ENCODE measurements at places on chromosomes 3 and 15.

- no peak for DNase-seq
Measured at GRCh38 chr3:179473565-179473964, 22.3 kb upstream of the GNB4 start.

GRCh38 chr3:134857356-134857755, 62.3 kb downstream of the EPHB1 start:
- DNase-seq = no peak

- DNase-seq = no peak
Measured at GRCh38 chr3:117281371-117281770, 571.8 kb downstream of the TUSC7 start.

DNA sequence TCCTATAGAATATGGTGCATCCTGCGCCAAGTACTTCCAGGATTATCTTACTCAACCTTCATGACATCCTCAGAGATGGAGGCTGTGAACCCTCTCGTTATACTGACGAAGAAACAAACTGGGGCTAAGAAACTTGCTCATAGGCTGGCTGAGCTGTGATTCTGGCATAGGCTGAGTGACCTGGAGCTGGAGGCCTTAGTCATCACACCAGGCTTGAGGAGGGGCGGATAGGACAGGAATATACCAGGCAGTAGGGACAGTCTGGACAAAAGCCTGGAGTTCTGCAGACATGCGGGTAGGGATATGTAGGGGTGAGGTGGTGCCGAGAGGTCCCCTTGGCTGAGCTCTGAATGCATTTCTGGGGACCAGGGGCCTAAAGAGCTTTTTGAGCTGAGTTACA, 18.1 kb downstream of the HEMK1 start:
- DNase-seq = no peak

- peak; percentile 96 for DNase-seq
Measured at GRCh38 chr15:74396445-74397238, 29.2 kb upstream of the CYP11A1 start.

- no peak for DNase-seq
Measured at GRCh38 chr3:120407508-120408287, 43.1 kb downstream of the FSTL1 start.

- DNase-seq = no peak
Measured at GRCh38 chr3:10753964-10754363, 62.1 kb upstream of the SLC6A11 start.

DNA sequence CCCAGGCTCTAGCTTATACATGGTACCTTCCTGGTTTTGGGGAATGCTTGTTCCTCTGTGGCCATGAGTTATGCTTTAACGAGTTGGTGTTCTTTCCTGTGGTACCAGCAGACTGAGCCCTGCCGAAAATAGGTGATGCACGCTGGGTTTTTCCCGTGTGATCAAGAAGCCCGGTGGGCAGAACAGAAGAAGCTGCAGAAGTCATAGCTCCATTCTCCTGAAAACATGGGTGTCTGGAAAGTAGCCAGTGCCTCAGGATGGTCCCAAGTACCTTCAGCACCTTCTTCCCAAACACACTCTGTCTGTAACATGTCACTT, 25.2 kb downstream of the MAPKBP1 start:
- DNase-seq = no peak

DNA sequence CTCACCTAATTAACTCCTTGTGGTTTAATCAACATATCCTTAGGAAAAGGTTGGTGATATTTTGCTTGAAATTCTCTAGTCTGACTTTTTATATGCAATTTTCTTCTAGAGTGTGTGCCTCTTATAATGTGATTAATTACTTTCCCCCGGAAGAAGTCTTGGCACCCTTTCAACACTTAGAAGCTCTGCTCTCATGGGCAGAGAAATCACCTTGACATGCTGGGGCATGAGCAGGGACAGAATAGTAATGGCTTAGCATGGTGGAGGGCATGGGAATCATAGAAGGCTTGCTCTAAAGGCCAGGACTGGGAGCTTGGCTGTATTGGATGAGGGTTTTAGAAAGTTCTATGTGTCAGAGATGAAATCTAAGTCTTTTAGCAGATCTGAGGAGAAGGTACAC, 293.5 kb downstream of the AGBL1 start:
- DNase-seq = no peak

DNA sequence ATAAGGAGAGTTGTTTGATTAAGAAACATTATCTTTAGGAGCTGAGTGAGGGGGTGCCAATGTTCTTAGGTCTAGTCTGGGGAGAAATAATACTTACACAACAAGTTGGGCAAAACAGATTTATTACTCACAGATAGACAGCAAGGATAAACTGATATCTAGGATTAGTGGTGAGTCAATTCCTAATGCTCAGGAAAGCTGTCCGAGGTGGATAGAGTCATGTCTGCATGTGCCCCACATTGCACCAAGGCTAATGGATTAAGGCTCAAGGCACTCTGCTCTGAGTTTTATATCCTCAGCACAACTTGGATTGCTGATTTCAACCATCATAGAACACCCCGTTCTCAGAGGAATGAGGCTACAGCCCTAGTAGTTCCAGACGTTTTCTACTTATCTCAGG, 1042.3 kb downstream of the OTOL1 start:
- no peak for DNase-seq

- no peak for DNase-seq
Measured at GRCh38 chr15:51251556-51251955, 86.8 kb downstream of the CYP19A1 start.

- no peak for DNase-seq
Measured at GRCh38 chr3:84960581-84960980, 1.8 kb downstream of the CADM2 start.

DNA sequence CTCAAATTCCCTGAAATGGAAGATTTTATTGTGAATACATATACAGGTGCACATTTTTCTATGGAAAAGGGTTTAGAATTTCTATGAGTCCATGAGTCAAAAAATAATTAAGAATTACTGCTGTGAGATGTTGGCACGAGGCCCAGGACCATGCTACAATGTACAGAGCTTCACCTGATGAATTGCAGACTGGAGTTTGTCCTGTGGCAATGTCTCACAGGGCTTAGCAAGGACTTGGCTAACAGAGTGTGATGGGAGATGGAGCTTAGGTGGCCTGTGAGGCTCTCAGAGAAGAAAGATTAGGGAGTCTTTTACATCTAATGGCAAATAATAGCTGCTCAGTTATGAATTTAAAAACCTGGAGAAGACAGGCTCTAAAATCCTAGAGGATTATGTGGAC, 219.5 kb upstream of the CBLB start:
- no peak for DNase-seq

- no peak for DNase-seq
Measured at GRCh38 chr3:152051501-152052404, 178.3 kb downstream of the SUCNR1 start.

DNA sequence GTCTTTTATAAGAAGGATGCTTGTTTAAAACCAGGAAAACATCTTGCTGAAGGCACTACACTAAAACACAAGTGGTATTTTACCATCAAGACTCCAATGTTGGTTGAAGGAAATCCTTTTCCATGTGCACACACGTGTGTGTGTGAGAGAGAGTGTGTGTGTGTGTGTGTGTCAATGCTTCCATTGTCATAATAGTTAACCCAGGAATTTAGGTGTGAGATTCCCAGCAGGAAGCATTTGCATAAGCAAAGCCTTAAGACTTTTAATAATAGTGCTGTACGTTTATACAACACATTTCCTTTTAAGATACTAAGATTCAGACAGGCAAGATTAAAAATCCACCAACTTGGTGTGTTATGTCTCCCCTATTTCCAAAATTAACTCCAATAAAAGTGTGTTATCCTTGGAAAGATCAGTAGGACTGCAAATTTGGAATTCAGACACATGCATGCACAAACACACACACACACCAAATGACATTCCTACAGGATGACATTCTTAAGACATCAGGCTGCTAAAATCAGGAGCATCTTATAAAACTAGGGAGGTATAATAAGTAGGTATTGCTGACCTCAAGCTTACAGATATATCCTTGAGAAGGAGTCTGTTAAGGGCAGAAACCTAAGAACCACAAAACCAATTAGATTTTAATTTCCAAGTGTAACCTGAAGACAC, 18.3 kb downstream of the LMCD1 start:
- DNase-seq = no peak

GRCh38 chr3:186782542-186783057, 777 bp upstream of the EIF4A2 start:
- DNase-seq = no peak

- peak; percentile 68 for DNase-seq
Measured at GRCh38 chr3:42979044-42979972, at the start of gene GASK1A. TSS of gene GASK1A (plus strand) at chr3:42979311. CDS start at chr3:42979643, 332 bp downstream.

GRCh38 chr15:62792986-62793751, 249.4 kb upstream of the TPM1 start:
- no peak for DNase-seq

DNA sequence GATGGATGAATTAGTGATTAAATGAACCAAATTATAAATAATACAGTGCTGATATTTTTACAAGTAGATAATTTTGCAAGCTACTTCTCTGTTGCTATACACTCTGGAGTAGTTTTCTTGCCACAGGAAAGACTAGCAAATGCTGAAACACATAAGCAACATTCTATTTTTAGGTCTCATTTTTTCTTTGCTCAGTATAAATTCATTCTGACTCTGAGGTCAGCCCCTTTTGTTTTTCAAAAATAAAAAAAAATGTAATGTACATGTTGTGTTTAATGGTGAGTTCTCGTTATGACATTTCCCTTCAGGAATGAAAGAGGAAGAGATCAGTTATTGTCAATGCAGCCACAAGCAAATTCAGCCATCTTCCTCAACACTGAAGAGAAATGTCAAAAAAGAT, 24.9 kb downstream of the GJD2 start:
- no peak for DNase-seq

DNA sequence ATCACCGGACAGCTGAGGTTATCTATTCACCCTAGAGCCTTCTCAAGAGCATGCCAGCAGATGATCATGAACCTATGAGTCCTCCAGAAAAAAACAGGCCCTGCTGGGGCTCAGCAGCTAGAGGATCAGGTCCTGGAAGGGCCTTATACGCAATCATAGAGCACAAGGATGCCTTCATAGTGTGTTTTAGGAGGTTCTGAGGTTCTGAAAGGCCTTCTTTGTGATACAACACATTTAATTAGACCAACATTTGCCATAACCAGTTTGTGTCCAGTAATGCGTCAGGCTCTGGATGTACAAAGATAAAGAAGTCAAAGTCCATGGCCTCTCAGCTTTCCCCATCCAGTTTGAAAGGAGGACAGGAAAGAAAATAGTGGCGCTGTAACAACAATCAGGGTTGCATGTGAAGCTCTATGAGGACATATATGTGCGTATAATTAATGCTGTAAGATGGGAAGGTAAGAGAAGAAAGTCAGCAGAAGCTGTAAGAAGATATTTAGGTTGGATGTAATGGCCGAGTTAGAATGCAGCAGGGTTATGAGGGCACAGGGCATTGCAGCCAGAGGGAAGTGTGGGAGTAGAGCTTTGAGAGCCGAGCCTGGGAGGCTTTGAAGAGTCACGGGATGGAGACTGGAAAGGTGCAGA, 302.6 kb upstream of the TBL1XR1 start:
- DNase-seq = no peak

DNA sequence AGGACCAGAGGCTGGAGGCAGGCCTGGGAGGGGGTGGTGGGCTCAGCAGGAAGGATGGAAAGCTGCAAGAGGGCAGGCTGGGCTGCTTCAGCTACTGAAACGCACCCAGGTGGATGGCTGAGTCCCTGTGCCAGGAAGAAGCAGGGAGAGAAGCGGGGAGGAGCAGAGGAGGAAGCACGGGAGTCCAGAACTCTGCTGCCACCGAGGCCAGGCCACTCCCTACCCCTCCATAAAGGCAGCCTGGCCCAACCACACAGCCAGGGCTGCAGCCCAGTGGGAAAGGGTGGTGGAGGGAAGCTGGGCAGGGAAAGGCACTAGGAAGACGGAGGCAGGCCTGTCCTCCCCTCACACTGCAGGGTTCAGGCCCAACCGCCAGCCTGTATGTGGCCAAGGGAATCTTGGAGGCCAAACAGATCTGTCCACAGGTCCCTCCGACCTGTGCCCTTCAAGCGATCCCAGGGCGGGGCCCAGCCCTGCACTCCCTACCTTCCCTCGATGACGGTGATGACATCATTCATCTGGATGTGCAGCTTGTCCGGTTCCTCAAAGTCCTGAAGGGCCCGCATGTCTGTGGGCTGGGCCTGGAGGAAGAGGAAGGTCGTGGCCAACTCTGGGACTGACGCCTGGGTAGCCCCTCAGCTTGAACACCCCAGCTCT, 30.5 kb downstream of the TNK2 start:
- no peak for DNase-seq

DNA sequence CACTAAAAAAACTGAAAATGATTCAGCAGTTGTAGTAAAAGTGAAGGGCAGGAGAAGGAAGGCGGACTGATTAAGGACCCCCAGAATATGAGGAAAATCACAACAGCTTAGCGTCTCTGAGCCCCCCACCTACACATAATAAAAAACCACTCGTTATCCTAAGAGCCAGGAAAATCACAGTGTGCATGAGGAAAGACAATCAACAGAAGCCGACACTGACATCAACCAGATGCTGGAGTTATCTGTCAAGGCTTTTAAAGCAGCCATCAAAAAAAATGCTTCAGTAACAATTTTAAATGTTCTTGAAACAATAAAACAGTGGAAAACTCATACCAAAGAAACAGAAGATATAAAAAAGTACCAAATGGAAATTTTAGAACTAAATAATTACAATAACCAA, 9.7 kb upstream of the CXCR6 start:
- DNase-seq = no peak

GRCh38 chr3:63864965-63865327, 1.3 kb downstream of the ATXN7 start:
- no peak for DNase-seq

DNA sequence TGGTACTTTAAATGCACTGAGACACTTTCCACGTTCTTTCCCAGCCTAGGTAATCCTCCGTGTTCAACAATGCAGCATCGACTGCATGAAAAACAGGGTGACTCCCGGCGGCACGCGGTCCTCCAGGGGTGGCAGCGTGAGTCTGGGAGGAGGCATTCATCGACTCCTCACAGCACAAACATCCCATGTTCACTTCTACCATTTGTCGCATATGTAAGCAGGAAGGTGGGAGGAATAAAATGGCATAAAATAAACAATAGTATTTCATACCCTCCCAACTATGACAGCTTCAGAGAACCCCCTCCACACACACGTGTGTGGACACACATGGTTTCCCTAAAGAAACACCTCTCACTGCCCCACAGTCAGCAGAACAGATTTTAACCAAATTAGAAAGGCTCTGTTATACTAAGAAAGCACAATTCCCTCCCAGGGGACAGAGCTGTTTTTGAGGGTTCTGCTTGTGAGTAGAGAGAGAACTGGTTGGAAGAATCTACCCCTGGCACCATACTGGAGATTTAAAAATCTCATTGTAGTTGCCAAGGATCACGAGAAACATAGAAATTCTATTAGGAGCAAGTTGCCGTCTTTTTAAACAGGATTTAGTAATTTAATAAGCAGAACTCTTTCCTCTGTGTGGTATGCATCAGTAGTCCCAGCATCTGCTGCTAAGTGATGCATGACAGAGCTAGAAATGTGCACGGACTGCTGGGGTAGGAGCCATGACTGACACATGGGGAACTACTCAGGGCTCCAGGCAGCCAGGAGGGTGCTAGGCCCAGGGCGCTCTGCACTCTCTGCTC, 6.0 kb downstream of the FAM43A start:
- DNase-seq = no peak

- no peak for DNase-seq
Measured at GRCh38 chr3:81853431-81853830, 92.0 kb upstream of the GBE1 start.
